Ascending aorta (tissue), 2 donors: ENCODE measurements at places on chromosomes 7 and 10. TPM values are rescaled to one million over a fixed set of nuclear protein-coding genes. Genes with fewer than 3 reads are reported as not detected.

The AKR1B15 gene
- not detected for total RNA-seq

The PON3 gene
- not detected for total RNA-seq

The PIK3CG gene
- total RNA-seq: 2.0 TPM

The HABP2 gene
- total RNA-seq: not detected

The BHLHA15 gene
- total RNA-seq: not detected

The GBX1 gene
- not detected for total RNA-seq

The CYP2C19 gene
- not detected for total RNA-seq

The C10orf95 gene
- not detected for total RNA-seq

The PRSS37 gene
- not detected for total RNA-seq
